ENCODE measurements at places on chromosomes 6 and 20.

GRCh38 chr6:136521911-136522310 lies 28.3 kb downstream of the MAP7 start:
- DNase-seq: no peak

DNA sequence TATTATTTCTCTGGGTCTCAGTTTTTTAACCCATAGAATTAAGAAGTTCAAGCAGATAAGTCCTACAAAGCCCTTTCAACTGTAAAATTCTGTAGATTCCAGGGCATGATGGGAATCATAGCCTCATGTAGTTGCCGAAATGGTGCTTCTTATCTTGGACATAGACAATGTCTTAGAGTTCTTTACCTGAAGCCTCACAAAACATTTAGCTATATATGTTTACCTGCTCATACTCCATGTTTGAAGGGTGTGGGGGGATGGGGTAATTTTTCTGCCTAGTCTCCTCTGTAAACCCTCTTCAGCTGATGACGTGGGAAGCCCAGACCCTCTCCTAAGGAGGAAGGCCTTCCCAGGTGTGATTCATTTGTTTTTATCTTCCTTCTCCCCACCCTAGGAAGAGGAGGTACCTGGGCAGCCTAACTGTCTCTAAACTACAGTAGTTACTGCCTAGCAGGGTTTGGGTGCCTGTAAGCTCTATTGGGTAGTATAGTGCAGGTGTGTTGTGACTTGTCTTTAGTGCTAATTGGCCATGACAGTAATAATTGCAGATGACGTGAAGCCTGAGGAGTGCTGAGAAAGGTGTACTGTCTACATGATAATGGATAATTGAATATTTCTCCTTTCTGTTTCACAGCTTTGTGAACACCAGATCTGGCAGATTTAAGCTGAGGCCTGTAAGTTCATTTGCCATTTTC lies 230.8 kb downstream of the TFAP2B start:
- DNase-seq: no peak

DNA sequence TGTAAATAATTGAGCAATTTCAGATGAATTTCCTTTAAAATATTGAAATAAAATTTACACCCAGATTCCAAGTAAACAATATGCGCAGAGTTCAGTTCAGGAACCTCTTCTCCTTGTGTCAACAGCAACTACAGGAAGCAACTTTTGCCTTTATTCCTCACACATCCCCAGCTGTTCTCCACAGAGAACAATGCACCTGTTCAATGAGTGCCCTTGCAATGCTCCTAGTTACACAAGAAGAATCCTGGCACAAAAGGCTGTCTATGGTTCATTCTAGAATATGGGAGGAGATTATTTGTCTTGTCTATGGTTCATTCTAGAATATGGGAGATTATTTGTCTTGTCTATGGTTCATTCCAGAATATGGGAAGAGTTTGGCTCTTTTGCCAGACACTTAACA lies 454.9 kb downstream of the BTBD3 start:
- no peak for DNase-seq

DNA sequence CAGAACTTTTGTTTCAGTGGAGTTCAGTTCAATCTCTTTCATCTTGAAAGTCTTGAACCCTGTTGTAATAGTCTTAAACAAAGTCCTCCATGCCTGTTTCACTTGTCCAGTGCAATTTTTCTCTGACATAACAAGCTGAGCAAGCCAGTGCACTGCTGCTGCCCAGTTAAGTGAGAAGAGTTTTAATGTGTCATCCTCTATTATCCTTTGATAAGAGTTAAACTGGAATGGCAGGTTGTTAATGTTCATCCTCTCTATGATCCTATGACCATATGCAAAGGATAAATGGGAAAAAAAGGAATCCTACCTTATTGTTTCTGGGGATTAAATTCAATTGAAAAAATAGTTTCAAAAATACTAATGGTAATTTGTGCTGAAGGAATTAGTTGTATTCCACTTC lies 197.5 kb downstream of the FRK start:
- DNase-seq: no peak

- DNase-seq: no peak
Observed at GRCh38 chr6:117267054-117267347, 1.6 kb downstream of the VGLL2 start.

GRCh38 chr6:26743157-26743821 lies 83.7 kb upstream of the ZNF322 start:
- DNase-seq: peak; percentile 0

DNA sequence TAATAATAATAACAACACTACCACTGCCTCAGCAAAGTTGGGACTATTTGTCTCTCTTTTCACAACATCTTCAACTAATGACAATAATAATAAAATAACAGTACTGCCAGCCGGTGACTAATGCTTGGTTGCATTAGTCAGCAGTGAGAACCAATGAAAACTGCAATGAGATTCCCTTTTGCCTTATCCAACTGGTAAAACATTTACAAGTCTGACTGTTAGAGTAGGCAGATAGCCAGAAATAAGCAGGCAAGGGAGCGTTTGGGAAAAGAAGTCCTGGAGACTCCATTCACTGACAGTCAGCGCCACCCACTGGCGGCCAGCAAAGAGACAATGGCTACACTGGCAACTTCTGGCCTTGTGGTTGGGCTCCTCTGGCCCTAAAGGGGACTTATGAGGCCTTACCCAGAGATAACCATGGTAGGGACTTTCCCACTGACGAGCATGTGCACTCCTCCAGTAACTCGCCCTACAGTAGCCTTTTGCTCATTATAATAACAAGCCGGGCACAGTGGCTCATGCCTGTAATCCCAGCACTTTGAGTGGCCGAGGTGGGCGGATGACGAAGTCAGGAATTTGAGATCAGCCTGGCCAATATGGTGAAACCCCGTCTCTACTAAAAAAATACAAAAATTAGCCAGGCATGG lies 3.4 kb upstream of the NSFL1C start:
- no peak for DNase-seq

DNA sequence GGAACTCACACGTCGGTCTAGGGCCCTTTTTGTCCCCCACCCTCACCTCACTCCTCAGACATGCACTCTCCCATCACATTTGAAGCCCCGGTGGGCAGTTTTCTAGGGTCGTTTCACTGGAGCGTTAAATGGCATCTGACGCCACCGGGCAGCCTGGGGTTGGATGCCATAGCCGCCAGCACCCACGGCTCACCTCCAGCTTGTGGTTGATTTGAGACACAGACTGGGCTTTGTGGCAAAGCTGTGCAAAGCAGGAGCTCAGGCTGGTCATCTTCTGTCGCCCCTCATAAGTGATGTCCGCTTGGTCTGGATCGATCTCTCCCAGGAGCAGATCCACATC lies 530 bp downstream of the GOPC start:
- no peak for DNase-seq

GRCh38 chr6:138988469-138988834 lies 399 bp upstream of the REPS1 start:
- no peak for DNase-seq

DNA sequence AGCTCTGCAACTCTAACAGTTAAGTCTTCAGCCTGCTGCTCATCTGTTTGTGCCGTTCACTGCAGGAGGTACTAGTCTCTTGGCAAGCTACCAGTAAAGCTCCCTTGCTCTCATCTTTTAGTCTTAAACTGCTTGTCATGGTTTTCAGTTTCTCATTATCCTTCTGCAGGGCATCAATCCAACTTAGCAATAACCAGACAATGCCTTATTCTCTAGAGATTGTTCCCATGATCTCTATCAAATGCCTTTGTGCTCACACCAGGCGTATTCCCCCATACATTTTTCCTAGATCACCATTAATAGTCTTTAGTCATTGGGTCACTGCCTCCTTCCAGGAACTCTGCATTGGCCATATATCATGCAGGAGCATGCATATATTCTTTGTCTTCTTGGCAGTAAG lies 171.3 kb downstream of the GRM1 start:
- DNase-seq: no peak

- DNase-seq: no peak
Observed at GRCh38 chr6:5359417-5359816, 98.1 kb downstream of the FARS2 start.

GRCh38 chr6:156160007-156160794 lies 617.0 kb upstream of the ARID1B start:
- no peak for DNase-seq

DNA sequence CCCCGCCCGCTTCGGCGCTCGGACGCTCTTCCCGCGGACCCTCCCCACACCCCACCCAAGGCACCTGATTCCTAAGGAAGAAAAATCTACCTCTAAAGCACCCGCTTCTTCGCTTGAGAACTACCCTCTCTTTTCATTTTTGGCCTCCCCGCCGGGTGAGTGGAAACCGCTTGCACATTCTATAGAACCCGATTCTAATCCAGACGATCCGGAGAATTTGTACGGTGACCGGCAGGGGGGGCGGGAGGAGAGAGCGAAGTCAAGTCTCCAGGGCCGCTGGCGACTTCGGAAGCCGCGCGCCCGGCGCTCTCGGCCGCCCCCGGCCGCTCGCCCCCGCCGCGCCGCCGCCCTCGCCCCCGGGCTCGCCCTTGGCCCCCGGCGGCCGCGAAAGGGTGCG lies at the start of gene RBM24:
RBM24 (plus strand) TSS at position 262 of the 397 bp plus-strand sequence. CDS start 221 bp downstream, outside the sequence.
- DNase-seq: no peak

GRCh38 chr6:127576874-127577273 lies at the start of gene C6orf58:
Gene C6orf58, plus strand, starts transcription at chr6:127577174. Its CDS starts 12 bp downstream, at chr6:127577186.
- no peak for DNase-seq

All from HL-60 (cell line).